Sigmoid colon (tissue), 7 donors: ENCODE measurements at places on chromosomes 12 and 14. TPM values are rescaled to one million over a fixed set of nuclear protein-coding genes. Genes with fewer than 3 reads are reported as not detected.
A peak's percentile ranks its signal among the peaks of the same experiment; 100 is the strongest.

GRCh38 chr14:39492267-39492666, 60.0 kb upstream of the FBXO33 start:
- H3K36me3 ChIP-seq, result no peaks in the 10 kb centered on the region
- peaks cover 11% of the 10 kb centered on the region for H3K4me1 ChIP-seq
- DNase-seq, result no peak
- no peak overlapping the region for H3K4me3 ChIP-seq
- H3K27ac ChIP-seq, result no peak overlapping the region
- no peaks in the 10 kb centered on the region for H3K27me3 ChIP-seq

DNA sequence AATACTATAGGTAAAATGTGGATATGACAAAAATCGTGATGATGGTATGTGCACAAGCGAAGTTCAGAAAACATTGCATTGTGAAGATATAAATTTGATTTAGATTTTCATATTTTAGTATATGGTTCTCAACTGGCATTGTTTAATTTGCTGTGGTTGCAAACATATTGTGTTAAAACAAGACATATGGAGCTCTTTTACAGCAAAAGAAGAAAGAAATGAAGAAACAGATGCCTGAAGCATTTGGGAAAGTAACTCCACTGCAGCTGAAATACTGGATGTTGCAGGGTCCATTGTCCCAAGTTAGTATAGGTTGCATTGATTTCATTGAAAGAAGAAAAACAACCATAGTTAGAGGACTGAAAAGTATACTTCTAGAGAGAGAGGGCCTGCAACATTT, 185.8 kb upstream of the SSTR1 start:
- H3K4me3 ChIP-seq, result no peak overlapping the region
- no peaks in the 10 kb centered on the region for H3K27me3 ChIP-seq
- DNase-seq, result no peak
- no peak overlapping the region for H3K27ac ChIP-seq
- no peaks in the 10 kb centered on the region for H3K4me1 ChIP-seq

The MYH6 gene
- polyA plus RNA-seq, result 3.0 TPM

DNA sequence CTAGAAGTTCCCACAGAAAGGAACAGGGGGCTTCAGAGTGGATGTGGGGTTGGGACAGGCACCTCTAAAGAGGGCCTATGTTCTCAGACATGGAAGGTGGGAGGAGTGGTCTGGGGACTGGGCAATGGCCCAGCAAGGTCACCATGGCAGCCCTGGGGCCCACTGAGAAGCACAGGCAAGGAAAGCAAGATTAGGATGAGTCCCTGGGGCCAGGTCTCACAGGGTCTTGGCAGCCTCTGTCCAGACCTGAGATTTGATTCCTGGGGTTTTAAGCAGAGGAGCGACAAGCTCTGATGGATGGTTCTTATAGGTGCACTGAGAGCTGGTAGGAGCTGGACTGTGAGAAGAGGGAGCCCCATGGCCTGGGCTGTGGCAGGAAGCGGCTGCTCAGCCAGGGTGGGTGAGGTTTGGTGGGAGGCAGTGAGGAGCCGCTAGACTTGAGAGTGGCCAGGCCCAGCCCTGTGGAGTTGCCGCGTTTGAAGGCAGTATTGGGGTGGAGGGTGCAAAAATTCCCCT, 44.0 kb downstream of the DLK1 start:
- no peak overlapping the region for H3K4me3 ChIP-seq
- H3K36me3 ChIP-seq, result no peaks in the 10 kb centered on the region
- H3K27me3 ChIP-seq, result no peaks in the 10 kb centered on the region
- H3K27ac ChIP-seq, result no peak overlapping the region
- H3K4me1 ChIP-seq, result no peaks in the 10 kb centered on the region

The PROX2 gene
- polyA plus RNA-seq, result not detected

DNA sequence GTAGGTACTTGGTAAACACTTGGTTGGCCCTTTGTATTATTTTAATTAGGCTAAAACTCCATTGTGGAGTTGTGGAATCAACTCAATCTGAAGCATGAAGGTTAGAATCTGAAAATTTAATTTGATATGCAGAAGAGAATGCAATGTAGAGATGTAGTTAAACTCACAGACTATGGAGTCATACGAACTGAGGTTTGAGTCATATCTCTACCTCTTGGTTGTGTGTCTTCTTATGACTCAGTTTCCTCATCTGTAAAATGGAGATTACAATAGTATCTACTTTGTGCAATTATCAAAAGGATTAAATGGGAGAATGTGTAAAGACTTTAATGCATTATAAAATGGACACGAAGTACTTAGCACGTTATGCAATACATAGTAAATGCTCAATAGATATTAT, 146.0 kb upstream of the IFNG-AS1 start:
- H3K27me3 ChIP-seq, result no peaks in the 10 kb centered on the region
- no peak for DNase-seq
- H3K27ac ChIP-seq, result no peak overlapping the region
- H3K36me3 ChIP-seq, result no peaks in the 10 kb centered on the region
- H3K4me1 ChIP-seq, result no peaks in the 10 kb centered on the region

- no peak for DNase-seq
- no peaks in the 10 kb centered on the region for H3K27me3 ChIP-seq
- H3K4me3 ChIP-seq, result no peak overlapping the region
- no peaks in the 10 kb centered on the region for H3K4me1 ChIP-seq
Measured at GRCh38 chr12:88529531-88530488, 50.5 kb downstream of the KITLG start.

- no peaks in the 10 kb centered on the region for H3K36me3 ChIP-seq
- no peaks in the 10 kb centered on the region for H3K27me3 ChIP-seq
- no peak overlapping the region for H3K4me3 ChIP-seq
- peaks cover 19% of the 10 kb centered on the region for H3K4me1 ChIP-seq
Measured at GRCh38 chr14:89419973-89420482, 3.0 kb upstream of the FOXN3 start.

The MAP3K9 gene
- polyA plus RNA-seq, result 1.6 TPM

The NELL2 gene
- 0.60 TPM for polyA plus RNA-seq

- H3K4me3 ChIP-seq, result no peak overlapping the region
- H3K4me1 ChIP-seq, result no peaks in the 10 kb centered on the region
- no peak for DNase-seq
- no peak overlapping the region for H3K27ac ChIP-seq
Measured at GRCh38 chr12:31471051-31471450, 119.9 kb downstream of the DENND5B start.

The TMEM253 gene
- polyA plus RNA-seq, result 28.4 TPM

DNA sequence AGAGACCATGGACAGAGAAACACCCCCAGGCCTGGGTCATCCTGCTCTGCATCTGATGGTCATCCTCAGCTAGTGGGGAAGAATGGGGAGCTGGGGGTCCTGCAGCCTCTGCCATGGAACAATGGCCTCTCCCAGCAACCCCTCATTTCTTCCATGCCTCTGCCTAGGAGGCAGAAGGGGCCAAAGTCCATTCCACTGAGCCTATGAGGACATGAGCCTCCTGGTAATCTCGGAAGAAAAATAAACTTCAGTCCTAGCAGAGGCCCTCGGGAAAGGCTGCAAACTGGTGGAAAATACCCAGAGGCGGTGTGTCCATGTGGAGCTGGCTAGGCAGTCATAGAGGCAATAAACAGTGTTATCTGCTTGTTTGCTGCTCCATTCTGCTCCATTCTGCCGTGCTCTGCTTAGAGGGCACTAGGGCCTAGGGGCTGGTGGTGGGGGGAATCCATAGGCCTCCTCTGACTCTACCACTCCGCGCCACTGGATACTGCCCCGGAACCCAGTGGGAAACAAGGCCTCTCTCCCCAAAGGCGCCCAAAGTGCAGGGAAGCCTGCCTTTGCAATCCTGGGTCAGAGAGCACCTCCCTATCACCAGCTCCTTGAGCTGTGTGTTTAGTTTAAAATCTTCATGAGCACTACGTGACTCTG, 4.5 kb downstream of the PGF start:
- H3K27ac ChIP-seq, result no peak overlapping the region
- peaks cover 26% of the 10 kb centered on the region for H3K4me1 ChIP-seq
- DNase-seq, result no peak
- H3K27me3 ChIP-seq, result peaks cover 59% of the 10 kb centered on the region

The KRT3 gene
- polyA plus RNA-seq, result not detected

- H3K4me3 ChIP-seq, result no peak overlapping the region
- peaks cover 12% of the 10 kb centered on the region for H3K36me3 ChIP-seq
- H3K27ac ChIP-seq, result no peak overlapping the region
- H3K27me3 ChIP-seq, result no peaks in the 10 kb centered on the region
Measured at GRCh38 chr14:102206918-102207317, 67.2 kb downstream of the WDR20 start.

DNA sequence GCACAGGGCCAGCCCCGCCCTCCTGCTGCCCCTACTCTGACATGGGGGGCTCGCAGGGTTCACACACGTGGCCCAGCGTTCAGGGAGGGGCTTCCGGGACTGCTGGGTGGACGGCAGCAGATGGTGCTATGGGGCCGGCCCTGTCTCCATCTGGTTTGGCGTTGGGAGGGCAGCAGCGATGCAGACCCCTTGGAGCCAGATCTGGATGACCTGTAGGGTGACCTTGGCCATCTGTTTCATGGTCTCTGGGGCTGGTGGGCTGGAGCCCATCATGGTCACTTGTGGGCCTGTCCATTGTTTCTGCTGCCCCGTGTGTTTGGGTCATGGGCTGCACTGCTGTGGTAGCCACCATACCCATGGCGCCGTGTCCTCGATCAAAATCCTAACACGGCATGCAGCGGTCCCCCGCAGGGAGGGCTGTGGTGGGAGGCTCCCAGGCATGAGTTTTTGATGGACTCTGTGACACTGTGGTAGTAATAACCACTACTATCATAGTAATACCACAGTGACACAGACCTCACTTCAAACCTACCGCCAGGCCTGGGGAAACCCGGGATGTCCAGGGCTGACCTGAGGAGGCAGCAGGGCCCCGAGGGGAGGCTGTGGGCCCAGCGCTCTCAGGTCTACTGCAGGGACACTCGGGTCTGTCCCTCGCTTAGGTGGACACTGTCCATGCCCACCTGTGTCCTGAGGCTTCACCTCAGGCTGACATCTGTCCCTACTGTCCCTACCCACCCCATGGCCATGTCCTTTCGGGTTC, 359.4 kb downstream of the TMEM121 start:
- H3K27ac ChIP-seq, result no peak overlapping the region
- peak; percentile 43 for DNase-seq

DNA sequence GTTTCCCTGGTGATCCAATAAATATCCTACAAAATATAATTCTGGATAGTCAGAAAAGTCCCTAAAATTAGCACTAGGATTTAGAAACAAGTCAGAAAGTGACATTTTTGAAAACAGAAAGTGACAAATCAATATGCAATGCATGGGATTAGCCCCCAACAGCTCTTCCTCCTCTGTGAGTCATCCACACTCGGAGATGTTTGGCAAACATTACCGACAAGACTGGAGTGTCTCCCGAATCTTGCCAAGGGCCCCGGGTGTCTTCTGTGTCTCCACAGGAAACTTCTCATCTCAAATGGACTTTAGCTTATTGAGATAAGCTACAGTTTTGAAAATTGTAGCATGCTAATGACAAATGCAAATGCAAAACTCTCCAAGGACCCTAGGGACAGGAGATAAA, 398.9 kb upstream of the CCDC196 start:
- no peaks in the 10 kb centered on the region for H3K36me3 ChIP-seq
- H3K27me3 ChIP-seq, result no peaks in the 10 kb centered on the region
- no peak overlapping the region for H3K4me3 ChIP-seq
- H3K27ac ChIP-seq, result no peak overlapping the region
- no peak for DNase-seq
- no peaks in the 10 kb centered on the region for H3K4me1 ChIP-seq

DNA sequence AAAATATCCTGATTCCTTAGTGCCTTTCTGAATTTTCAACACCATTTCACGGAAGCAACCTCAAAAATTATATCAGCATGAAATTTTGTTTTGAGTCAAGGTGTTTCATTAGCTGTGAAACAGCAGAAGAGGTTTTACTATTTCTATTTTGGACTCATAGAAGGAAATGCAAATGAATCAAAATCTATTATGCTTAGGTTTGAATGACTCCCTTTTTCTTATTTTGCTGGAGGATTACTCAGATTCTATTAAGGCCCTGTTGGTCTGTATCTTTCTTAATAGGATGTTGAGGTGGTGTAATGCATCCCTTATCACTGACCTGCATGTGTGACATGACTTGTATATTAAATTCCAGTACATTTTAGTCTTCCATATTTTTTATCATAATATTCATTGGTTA, 165.8 kb downstream of the TMTC2 start:
- DNase-seq, result no peak
- no peak overlapping the region for H3K27ac ChIP-seq
- no peaks in the 10 kb centered on the region for H3K27me3 ChIP-seq
- H3K4me1 ChIP-seq, result peaks cover 10% of the 10 kb centered on the region
- no peak overlapping the region for H3K4me3 ChIP-seq
- no peaks in the 10 kb centered on the region for H3K36me3 ChIP-seq

GRCh38 chr14:95173518-95173917, 16.2 kb upstream of the DICER1 start:
- no peaks in the 10 kb centered on the region for H3K4me1 ChIP-seq
- H3K36me3 ChIP-seq, result no peaks in the 10 kb centered on the region
- no peak for DNase-seq
- H3K27me3 ChIP-seq, result no peaks in the 10 kb centered on the region
- no peak overlapping the region for H3K27ac ChIP-seq

The SYNE3 gene
- 0.69 TPM for polyA plus RNA-seq

DNA sequence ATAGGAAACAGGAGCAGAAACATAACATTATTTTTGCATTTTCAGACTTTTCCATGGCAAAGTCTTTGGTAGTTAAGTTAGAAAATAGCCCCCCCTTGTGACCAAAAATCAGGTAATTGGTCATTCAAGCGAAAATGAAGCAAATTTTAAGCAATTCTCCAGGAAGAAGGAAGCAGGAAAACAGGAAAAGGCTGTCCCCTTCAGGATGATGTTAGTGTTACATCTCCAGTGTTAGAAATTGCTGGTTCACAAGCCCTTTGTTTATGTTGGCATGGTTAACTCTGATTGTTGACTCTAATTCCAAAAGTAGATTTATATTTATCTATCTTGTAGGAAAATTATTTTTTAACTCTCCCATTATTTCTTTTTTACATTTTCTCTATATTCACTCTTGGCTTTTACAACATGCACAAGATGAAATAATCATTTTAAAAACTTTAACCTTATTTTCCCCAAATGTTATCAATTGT, 18.8 kb upstream of the GAS2L3 start:
- no peak for DNase-seq
- H3K27me3 ChIP-seq, result no peaks in the 10 kb centered on the region
- H3K27ac ChIP-seq, result no peak overlapping the region
- no peaks in the 10 kb centered on the region for H3K4me1 ChIP-seq
- no peaks in the 10 kb centered on the region for H3K36me3 ChIP-seq

DNA sequence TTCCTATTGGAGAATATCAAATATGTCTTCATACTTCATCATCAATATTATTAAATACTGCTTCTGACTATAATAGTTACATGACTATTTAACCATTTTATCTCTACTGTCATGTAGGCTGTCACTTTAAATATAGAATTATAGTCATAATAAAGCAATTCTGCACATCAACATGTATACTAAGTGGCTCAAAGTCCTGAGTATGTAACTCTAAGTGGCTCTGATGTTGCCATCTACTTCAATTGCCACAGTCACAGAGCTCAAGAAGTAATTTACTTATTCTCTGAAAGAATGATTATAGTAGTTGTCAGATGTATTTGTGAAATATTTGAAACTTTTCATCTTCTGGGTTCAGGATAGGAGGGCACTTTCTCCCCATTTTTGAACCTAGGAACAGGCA, 202.3 kb downstream of the KITLG start:
- no peak overlapping the region for H3K4me3 ChIP-seq
- H3K4me1 ChIP-seq, result peaks cover 4% of the 10 kb centered on the region
- no peak for DNase-seq
- no peak overlapping the region for H3K27ac ChIP-seq
- no peaks in the 10 kb centered on the region for H3K27me3 ChIP-seq
- H3K36me3 ChIP-seq, result no peaks in the 10 kb centered on the region

The CMA1 gene
- polyA plus RNA-seq, result not detected
